ENCODE measurements at places on chromosomes 12 and 14.

DNA sequence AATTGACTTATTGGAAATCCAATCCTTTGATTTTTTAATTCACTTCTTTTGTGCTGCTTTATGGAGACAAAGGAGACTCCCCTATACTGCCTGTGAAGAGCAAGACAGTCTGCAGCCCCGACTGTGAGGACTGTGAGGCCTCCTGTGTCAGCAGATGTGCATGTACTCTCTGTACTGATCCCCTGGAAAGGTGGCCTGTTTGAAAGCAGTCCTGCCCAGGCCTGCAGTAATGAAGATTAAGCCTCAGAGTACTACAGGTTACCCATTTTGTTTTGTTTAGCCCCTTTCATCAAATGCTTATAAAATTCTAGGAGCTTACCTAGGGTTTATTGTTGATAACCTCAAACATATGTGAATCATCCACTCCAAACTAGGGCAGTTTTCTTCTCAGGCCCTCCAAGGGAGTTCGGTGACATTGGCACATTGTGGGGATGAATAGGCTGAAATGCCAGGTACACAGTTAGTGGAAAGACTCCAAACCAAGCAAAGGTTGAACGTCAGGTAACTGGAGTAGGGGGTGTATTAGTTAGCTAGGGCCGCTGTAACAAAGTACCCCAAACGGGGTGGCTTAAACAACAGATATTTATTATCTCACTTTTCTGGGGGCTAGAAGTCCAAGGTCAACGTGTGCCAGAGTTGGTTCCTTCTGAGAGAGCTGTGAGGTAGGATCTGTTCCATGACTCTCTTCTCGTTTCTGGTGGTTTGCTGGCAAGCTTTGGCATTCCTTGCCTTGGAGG, 208.7 kb upstream of the BCL2L14 start:
- peak; percentile 46 for DNase-seq

GRCh38 chr12:113860950-113861349, 105.2 kb downstream of the RBM19 start:
- peak; percentile 92 for DNase-seq

DNA sequence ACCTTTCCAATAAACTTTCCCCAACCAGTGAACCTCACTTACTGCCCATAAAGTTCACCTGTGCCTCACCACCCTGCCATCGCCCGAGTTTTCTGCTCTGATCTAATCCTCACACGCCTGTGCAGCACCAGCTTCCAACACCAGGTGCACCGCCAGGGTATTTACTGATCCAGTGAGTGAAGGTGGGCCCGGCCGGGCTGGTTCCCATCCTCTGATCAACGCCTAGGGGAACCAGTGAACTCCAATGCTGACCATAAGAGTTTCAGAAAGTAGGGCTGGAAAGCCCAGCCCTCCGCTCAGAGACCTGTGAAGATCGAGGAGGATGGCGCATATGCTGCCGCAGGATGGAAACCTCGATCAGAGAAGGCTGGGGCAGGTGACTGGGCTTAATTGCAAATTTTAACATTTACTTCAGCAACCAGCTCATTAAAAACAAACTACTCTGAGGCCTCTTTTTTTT, 685 bp upstream of the MYL6B start:
- DNase-seq = peak; percentile 88

GRCh38 chr12:104207416-104208205, 8.0 kb upstream of the TXNRD1 start:
- DNase-seq = no peak

- DNase-seq = peak; percentile 87
Measured at GRCh38 chr14:81400202-81400678, at the start of gene STON2. Gene STON2, minus strand, starts transcription at chr14:81400324. Its CDS starts 1,942 bp downstream, at chr14:81398382.

GRCh38 chr14:61042220-61042619, 61.2 kb downstream of the SLC38A6 start:
- DNase-seq = no peak

GRCh38 chr14:22502551-22502950, 86.5 kb downstream of the DAD1 start:
- no peak for DNase-seq

DNA sequence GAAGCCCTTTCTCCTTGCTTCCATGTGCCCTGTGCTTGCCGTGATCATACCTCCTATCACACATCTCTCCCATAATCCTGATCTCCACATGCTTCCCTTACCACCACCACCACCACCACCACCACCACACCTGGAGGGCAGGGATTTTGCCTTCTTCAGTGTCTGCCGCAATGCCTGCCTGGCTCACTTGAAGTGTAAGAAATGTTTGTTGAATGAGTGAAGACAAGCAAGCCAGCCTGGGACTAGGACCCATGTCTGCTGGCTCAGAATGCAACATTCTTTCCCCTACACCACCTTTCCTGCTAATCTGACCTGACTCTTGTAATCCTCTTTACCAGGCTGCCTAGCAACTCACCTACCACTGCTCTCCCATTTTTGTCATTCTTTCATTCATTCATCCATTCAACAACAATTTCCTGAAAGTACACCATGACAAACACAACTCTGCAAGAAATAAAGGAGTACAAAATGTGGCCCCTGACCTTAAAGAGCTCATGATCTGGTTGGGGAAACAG, 3.5 kb upstream of the NID2 start:
- DNase-seq = peak; percentile 40

DNA sequence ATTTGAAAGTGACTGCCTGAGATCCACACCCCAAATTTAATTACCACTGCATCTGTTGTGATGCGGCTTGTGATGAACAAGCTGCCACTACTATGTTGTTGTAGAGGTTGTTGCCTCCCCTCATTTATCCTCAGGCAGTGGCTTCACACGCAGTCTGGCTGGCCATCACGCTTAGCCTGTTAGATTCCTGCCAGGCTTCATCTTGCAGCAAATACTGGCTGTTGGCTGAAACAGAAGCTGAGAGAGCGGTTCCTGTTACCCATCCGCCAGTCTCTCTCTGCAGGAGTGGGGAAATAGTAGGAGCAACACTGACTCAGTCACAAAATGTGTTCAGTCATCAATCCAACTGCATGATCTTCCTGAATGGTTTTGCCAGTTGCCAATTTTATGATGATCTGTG, 934.4 kb downstream of the FLRT2 start:
- no peak for DNase-seq

DNA sequence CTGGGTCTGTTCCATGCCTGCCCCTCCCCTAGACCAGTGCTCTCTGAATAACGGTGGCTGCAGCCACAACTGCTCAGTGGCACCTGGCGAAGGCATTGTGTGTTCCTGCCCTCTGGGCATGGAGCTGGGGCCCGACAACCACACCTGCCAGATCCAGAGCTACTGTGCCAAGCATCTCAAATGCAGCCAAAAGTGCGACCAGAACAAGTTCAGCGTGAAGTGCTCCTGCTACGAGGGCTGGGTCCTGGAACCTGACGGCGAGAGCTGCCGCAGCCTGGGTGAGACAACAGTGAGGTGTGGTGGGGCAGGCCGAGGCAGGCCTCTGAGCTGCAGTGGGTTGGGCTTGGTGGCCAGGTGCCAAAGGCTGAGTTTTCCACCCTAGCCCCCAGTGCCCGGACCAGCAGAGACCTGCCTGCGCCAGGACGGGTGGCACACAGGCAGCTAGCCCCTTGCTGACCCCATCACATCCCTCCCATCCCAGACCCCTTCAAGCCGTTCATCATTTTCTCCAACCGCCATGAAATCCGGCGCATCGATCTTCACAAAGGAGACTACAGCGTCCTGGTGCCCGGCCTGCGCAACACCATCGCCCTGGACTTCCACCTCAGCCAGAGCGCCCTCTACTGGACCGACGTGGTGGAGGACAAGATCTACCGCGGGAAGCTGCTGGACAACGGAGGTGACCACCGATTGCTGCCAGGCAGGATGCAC, 28.2 kb upstream of the LRP1-AS start:
- peak; percentile 92 for DNase-seq

GRCh38 chr14:101075025-101075800, 171.7 kb upstream of the RTL1 start:
- peak; percentile 45 for DNase-seq

GRCh38 chr12:101051901-101052550, 158.0 kb downstream of the SLC5A8 start:
- DNase-seq = peak; percentile 97

GRCh38 chr14:36723530-36723929, 61.9 kb downstream of the PAX9 start:
- peak; percentile 69 for DNase-seq

DNA sequence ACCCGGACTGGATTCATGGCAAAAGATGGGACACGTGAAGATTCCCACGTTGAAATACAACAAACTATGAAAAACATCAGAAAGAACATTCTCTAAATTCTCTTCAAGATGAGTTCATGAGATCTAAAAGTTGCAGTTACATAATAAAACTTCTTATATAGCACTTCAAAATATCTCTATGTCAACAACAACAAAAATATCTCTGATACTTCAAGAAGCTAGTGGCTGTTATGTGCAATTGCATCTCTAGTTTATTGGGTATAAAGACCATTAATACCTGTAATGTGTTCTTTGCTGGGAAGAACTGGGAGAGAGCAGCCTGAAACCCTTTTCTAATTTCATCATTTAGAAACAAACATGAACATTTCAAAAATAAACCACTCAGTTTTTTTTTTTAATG, 69.2 kb upstream of the RGS6 start:
- DNase-seq = no peak

- DNase-seq = peak; percentile 82
Measured at GRCh38 chr14:100677554-100678468, 48.9 kb upstream of the DLK1 start.

- no peak for DNase-seq
Measured at GRCh38 chr14:101715210-101716076, 46.1 kb upstream of the PPP2R5C start.

DNA sequence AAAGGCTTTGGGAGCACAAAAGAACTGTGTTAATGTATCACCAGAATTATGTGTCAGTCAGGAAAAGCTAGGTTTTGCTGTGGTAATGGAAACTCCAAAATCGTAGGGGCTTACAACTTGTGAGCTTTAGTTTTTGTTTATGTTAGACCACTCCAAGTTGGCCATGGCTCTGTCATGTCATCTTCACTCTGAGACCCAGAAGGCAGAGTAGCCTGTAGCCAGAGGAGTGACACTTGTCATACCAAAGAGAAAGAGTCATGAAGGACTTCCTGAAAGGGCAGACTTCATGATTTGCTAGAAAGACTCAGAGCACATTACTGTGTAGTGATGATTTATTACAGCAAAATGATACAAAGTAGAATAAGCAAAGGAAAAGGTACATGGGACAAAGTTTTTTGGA, 133.6 kb upstream of the SSTR1 start:
- DNase-seq = no peak

DNA sequence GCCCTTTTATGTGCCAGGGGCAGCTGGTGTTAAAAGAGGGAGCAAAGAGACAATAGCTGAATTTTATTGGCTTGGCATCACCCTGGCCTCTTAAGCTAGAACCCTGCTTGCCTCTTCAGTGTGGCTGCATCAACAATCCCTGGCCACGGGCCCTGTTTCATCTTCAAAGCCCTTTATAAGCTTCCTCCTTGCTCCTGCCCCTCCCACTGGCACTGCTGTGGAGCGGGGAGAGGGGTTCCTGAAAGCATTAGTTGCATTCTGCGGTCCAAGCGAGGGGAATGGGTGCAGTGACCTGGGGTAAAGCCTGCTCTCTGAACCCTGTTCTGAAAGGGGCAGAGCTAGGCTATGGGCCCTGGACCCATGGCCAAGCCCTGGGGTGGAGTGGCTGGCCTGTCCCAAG, 220 bp upstream of the KRT83 start:
- no peak for DNase-seq

- no peak for DNase-seq
Measured at GRCh38 chr12:100675432-100675831, 101.9 kb downstream of the GAS2L3 start.

GRCh38 chr14:75752907-75753594, 92.0 kb downstream of the TTLL5 start:
- DNase-seq = no peak

DNA sequence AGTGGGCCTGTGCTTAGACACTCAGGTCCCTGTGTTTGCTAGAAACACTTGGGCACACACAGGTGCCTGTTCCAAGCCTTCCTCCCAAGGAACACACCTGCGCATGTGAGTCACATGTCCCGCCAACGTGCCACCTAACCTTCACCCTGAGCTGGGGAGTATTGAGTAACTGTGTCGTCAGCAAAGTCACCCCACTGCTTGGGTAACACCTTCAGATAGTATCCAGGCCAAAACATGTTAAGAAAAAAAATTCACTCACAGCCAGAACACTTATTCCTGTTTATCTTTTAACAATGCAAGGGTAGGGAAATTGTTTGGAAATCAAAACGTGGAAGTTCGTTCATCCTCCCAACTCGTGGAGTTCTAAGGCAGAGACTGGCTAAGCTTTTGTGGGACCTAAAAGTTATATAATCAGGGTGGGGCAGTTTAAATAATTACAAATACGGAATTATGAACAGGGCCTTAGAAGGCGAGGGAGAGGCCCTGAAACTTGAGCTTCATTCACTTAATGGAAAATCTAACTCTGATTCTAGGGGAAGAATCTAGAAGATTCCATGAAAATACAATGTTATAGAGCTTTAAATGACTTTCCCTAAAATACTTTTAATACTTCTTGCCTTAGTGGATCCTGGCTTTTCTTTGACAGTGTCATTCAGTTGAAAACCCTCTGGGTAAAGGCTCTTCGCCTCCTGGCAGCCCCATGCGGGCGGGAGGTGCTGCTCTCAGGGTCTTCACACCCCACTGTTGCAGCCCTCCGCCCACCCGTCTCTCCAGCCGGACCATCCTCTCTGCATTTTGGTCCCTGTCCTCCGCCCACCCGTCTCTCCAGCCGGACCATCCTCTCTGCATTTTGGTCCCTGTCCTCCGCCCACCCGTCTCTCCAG, 30.3 kb upstream of the ADIPOR2 start:
- no peak for DNase-seq

DNA sequence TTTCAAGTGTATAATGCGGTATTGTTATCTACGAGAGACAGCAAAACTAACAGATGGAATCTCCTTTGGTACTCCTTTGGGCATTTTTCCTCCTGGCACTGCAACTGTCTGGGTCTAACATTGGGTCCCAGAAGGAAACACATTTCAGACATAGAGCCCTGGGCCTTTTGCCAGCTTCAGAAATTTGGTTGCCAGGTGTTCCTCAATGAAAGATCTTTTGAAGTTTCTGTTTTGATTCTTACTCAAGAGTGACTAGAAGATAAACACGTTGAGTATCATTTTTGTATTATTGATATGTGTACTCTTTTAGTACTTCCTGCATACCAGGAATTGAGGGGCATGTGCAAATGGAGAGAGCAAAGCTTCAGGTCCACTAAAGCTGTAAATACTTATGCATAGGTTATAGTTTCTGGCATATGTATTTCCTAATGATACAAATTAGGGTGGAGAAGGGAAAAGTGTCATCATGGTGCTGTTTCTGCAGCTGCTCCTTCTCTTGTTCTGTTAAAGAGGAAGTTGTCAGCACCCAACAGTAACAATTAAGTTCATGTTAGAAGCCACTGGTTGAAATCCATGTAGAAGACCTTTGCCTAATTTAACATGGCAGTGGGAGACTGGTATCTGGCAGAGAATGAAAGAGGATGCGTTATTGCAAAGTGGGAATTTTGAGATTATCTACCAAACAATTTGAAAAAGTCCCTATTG, 53.5 kb downstream of the SLC38A6 start:
- no peak for DNase-seq

All from islet precursor cell (in vitro differentiated cells).